T-helper 17 cell (primary cell): ENCODE measurements at places on chromosomes 5 and 9. TPM values are rescaled to one million over a fixed set of nuclear protein-coding genes. Genes with fewer than 3 reads are reported as not detected.

- no peak for DNase-seq
These were observed 7.7 kb downstream of the AOPEP start for GRCh38 chr9:94734054-94734754.

- no peak for DNase-seq
These were observed 468.0 kb upstream of the WWC1 start for GRCh38 chr5:167823405-167823804.

GRCh38 chr9:115133649-115134048, 15.7 kb upstream of the TNC start:
- DNase-seq = no peak

DNA sequence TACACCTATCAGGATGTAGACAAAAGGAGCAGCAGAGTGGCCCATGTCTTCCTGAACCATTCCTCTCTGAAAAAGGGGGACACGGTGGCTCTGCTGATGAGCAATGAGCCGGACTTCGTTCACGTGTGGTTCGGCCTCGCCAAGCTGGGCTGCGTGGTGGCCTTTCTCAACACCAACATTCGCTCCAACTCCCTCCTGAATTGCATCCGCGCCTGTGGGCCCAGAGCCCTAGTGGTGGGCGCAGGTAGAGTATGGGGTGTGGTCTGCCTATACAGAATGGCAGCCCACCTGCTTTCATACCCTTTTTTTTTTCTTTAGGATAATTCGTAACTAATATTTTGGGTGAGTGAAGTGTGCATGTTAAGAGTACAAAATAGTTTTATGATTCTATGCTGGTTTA, 1.1 kb downstream of the SLC27A6 start:
- no peak for DNase-seq

GRCh38 chr9:98401140-98402018, 145.9 kb upstream of the TBC1D2 start:
- DNase-seq = no peak

- DNase-seq = no peak
These were observed 79.2 kb upstream of the UBTD2 start for GRCh38 chr5:172362755-172363154.

The SUSD1 gene
- 23.7 TPM for total RNA-seq

DNA sequence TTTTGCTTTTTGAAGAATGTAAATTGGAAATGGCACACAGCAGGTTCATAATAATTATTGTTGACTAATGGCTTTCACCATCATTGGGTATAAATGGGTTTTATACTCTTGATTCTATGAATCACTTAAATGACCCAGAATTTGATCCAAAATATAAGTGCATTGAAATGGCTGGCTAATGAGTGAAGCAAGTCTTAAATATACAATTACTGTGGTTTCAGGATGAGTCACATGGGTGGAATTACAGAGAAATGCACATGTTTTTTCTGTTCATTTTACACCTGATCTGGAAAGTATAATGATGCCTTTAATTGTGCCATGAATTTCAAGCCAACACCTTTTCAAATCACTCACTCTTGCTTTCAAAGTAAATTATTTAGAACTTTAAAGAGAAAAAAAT, 380.8 kb upstream of the CD180 start:
- no peak for DNase-seq

GRCh38 chr9:124629600-124629999, 122.4 kb upstream of the NR5A1 start:
- no peak for DNase-seq
